HS-5 (cell line): ENCODE measurements at places on chromosomes 13 and 19.

DNA sequence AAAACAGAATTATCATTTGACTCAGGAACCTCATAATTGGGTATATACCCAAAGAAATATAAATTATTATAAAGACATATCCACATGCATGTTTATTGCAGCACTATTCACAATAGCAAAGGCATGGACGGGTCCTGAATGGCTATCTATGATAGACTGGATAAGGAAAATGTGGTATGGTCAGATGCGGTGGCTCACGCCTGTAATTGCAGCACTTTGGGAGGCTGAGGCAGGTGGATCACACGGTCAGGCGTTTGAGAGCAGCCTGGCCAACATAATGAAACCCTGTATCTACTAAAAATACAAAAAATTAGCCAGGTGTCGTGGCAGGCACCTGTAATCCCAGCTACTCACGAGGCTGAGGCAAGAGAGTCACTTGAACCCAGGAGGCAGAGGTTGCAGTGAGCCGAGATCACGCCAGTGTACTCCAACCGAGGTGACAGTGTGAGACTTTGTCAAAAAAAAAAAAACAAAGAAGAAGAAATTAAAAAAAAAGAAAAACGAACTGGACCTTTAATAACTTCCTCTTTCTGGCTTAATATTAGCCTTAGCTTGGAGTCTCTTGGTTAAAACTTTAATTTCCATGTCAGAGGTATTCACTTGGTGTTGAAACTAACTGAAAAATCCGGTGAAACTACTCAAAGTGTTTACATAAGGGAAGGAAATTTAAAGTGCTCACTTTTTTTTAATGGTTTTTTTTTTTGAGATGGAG, 104.4 kb downstream of the ZNF486 start:
- no peak for DNase-seq

GRCh38 chr19:55324662-55325061, 479 bp downstream of the TMEM150B start:
- DNase-seq = no peak

- DNase-seq = no peak
These were observed 157.5 kb downstream of the TBC1D4 start for GRCh38 chr13:75324413-75324940.

DNA sequence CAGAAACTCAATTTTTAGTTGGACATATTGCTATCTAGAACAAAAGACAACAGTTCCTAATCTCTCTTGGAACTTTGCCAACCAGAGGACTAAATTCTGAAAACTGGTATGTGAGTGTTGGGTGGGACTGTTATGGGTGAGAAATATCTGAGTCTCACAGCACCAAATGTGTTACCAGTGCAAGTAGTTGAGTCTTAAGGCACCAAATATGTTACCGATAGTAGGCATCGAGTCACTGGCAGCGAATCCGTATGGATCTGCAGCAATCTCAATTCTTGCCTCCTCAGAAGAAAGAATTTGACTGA, 575.2 kb downstream of the DACH1 start:
- no peak for DNase-seq

- no peak for DNase-seq
These were observed 210.9 kb downstream of the GPC5 start for GRCh38 chr13:91609353-91609752.

DNA sequence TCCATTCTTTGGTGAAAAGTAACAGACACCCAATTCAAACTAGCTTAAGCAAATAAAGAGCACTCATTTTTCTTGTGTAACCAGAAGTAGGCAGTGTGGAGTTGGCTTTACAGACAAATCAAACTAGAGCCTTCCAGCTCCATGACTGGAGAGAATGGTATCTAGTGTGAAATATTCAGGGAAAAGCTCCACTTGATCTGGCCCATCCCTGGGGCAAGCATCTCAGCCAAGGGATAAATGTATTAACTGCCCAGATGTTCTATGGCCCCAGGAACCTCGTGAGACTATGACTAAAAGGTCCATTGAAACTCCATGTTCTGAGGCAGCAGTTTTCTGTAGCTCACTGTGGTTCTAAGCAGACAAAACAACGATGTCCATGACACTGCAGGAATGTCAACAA, 49.9 kb downstream of the TBC1D4 start:
- DNase-seq = no peak

DNA sequence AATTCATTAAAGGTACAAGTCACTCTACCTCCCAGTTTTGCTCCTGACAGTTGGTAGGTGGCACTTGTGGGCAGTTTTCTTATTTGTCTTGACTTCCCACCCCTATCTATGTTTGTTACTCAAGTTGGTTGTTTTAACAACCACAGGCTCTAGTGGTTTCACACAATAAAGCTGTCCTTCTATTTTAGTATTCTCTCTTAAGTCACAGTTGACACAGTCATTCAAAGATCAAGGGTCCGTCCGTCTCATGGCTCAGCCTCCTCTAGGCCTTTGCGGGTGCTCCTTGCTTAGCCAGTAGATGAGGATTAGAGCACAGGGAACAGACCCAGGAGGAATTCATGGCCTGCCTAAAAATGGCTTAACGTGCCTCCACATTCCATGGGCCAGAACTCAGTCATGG, 573.7 kb downstream of the IRS2 start:
- no peak for DNase-seq

DNA sequence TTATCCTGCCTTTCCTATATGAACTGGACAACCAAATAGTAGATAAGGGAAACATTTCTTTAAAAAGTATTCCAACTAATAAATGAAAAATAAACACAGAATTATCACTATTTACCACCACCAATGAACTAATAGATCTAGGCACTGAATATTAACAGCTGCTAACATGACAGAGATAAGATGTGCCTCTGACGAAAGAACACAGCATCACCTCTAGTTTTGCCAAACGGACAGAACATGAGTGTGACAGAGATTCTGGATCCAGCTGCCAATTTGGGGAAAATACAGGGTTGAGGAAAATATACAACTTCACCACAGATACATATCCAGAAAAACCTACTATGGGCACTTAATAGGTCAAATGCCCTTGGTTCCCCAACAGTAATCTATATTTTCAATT, 18.0 kb downstream of the VPS36 start:
- no peak for DNase-seq

GRCh38 chr19:51415187-51415586, 2.3 kb downstream of the SIGLEC10 start:
- no peak for DNase-seq

DNA sequence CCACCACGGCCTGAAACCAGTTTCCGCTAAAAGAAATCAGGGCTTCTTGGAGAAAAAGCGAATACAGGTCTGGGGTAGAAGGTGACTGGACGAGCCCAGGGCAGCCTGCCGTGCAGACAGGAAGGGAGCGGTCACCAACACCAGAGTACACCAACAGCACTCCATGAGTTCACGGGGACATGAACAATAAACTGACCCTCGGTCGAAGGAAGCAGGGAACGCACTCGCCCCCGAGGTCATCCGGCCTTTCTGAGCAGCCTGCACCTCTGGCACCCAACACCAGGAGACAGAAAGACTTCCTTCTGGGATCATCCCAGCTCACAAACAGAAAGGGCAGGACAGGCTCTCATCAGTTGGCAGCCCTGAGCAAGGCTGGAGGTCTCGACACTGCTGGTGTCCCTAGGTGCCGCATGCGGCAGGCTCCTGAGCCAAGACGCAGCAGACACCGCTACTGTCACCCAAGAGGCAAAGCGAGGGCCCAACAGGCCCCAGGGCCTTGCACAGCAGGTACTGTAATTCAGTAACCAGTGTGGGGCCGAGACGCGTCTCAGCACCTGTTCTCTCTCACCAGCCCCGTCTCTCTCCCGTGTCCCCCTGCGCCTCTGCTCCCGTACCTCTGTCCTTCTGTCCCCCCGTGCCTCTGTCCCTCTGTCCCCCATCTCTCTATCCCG, 18.0 kb downstream of the DCUN1D2 start:
- no peak for DNase-seq

DNA sequence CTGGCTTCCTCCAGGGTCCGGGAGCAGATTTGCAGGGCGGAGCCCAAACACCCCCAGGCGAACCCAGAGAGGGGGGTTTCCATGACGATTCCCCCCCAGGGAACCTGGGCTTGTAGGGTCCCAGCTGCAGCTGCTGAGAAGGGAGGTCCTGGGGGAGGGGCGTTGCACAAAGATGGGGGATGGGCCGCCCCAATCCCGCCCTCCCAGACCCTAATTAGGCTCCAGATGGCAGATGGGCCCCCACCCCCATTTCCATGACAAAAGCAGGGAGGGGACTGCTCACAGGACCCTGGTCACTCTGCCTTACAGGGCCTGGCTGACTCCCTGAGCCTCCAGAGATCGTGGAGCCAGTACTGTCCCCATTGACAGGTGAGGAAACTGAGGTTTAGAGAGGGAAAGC, 15.2 kb downstream of the ELAVL3 start:
- no peak for DNase-seq

DNA sequence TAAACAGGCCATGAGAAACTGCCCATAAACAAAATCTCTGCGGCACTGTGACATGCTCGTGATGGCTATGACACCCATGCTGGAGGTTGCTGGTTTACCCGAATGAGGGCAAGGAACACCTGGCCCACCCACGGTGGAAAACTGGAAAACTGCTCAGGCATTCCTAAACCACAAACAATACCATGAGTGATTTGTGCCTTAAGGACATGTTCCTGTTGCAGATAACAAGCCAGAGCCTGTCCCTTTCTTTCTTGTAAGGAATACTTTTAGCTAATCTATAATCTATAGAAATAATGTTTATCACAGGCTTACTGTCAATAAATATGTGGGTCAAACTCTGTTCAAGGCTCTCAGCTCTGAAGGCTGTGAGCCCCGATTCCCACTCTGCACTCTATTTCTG, 12.1 kb downstream of the ZNF561 start:
- DNase-seq = no peak

GRCh38 chr19:49116544-49116943, 2.4 kb downstream of the LIN7B start:
- no peak for DNase-seq

DNA sequence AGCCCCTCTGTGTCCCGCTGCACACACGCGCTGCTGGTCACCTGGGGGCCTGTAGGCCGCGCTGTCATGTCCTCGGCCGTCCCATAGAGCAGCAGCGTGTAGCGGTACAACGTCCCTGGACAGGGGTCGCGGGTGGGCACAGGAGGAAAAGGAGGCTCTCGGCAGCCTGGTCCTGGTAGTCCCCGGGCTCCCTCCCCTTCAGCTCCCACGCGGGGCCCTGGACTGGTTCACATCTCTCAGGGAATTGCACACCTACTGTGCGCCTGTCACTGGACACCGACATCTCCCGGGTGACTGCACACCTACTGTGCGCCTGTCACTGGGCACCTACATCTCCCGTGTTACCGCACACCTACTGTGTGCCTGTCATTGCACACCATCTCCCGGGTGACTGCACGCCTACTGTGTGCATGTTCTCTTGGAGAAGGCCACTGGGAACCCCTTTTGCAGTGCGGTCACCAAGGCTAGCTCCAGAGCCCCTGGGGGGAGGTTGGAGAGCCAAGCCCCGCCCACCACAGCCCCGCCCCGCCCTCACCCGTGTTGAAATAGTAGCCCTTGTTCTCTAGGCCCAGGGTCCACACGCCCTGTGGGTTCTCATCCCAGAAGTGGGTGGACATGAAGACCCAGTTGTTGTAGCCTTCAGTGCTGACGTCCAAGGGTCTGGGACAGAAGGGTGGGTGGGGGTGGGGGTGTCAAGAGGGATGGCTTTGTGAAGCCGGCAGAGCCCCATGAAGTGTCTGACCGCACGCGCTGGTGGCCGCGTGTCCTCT, 3.5 kb upstream of the C19orf25 start:
- DNase-seq = no peak

DNA sequence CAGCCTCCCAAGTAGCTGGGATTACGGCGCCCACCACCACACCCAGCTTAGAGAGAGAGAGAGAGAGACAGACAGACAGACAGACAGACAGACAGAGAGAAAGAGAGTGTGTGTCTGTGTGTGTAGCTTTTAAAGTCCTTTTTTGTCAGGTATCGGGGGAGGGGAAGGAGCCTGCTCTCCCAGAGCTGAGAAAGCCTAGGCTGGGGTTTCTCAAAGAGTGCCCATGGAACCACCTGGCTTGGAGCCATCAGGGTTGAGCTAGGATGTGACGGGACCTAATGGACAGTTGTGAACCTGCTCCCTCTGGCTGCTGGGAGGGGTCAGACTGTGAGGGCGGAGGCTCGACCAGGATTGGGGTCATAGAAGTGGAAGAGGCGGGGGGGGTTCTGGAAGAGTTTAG, 16.6 kb downstream of the RFX1 start:
- no peak for DNase-seq

DNA sequence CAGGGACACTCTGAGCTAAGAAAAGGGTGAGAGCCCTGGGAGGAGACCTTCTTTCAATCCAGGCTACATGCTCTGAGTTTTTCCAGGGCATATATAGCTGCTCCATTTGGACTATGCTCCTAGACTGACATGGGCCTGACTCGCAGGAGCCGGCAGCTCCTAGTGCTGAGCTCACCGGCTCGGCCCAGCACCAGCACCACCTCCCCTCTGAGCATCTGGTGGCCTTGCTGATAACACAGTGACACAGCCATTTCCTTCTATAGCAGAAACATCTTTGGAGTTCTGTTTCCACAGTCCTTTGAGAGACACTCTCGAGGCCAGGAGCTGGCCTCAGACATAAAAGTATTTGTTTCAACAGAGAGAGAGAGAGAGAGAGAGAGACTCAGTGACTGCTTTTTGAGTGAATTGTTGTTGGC, 184.9 kb downstream of the TM9SF2 start:
- DNase-seq = no peak

DNA sequence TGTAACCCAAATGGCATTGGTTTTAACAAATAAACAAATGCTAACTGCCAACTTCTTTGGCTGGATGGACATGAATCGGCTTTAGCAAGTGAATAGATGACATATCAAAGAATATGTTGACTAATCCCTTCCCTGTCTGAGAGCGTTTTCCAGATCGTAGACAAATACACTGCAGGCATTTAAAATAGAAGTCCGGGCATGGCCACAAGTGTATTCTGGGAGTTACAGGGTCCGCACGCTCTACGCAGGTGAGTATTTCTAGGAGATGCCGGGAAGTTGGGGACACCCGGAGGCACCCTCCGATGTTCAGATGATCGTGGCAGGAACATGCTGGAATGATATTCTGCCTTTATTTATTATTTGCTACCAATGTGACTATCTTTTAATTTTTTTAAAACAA, 53.2 kb upstream of the ZNF536 start:
- no peak for DNase-seq

DNA sequence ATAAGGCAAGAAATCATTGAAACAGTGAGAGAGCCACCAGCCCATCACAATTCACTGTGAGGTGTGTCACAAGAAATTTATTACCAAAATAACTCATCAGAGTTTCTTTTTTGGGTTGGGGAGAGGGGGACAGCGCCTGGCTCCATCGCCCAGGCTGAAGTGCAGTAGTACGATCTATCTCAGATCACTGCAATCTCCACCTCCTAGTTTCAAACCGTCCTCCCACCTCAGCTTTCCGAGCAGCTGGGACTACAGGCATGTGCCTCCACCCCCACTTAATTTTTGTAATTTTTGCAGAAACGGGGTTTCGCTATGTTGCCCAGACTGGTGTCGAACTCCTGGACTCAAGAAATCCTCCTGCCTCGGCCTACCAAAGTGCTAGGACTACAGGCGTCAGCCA, 3.6 kb downstream of the IFNL1 start:
- DNase-seq = no peak

DNA sequence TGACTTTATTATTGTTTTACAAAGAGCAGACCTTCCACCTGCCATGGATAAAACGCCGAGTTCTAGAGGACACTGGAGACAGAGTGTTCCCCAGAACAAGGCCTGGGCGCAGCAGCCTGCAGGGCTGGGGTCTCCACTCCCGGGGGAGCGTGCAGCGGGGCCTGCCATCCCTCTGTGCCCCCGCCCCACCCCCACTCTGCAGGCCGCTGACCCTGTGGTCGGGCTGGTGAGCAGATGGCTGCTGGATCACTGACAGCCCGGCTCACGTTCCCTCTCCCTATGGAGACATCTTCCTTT, 8.6 kb upstream of the PTBP1 start:
- DNase-seq = no peak
